CD8-positive, alpha-beta memory T cell (primary cell): ENCODE measurements at places on chromosomes 12 and 14. TPM values are rescaled to one million over a fixed set of nuclear protein-coding genes. Genes with fewer than 3 reads are reported as not detected.

CPM gene
- polyA plus RNA-seq: 0.26 TPM

LALBA gene
- polyA plus RNA-seq: not detected

PLD4 gene
- not detected for polyA plus RNA-seq

NTS gene
- not detected for polyA plus RNA-seq

MYH6 gene
- polyA plus RNA-seq: not detected

SMOC1 gene
- polyA plus RNA-seq: not detected
